ENCODE measurements at places on chromosomes 13 and 19.

- DNase-seq, result no peak
Observed at GRCh38 chr19:50710094-50710493, 9.5 kb downstream of the SHANK1 start.

GRCh38 chr13:73482556-73482955, 423.8 kb downstream of the KLF5 start:
- DNase-seq, result no peak

DNA sequence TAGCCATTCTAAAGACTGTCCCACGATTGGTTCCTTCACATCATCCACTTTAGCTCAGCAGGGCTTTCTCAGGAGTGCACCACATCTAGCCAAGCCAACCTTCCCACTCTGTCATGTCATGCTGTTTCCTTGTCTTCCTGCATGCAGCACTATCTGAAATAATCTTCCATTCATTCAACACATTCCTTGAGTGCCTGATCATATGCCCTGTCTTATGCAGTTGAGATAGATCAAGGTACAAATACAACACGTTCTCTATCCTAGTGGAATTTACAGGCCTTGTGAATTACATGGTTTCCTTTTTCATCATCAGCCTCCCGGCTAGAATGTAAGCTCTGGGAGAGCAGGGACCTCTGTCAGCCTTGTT, 6.8 kb upstream of the MRPS31 start:
- DNase-seq, result no peak

DNA sequence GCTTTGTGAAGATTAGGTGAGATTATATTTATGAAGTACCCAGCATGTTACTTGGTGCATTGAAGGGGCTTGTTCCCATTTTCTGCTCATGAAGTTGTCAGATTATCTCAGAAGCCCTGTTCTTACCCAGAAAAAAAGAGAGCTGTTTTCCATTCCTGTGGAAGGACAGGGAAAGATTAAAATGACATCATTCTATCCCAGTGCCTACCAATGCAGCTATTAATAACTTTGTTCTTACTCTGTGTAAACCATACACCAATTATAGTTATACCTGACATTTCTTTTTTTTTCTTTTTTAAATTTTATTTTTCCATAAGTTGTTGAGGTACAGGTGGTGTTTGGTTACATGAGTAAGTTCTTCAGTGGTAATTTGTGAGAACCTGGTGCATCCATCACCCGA, 18.6 kb downstream of the ZNF507 start:
- DNase-seq, result no peak

GRCh38 chr13:59746291-59746962, 417.3 kb downstream of the DIAPH3 start:
- peak; percentile 31 for DNase-seq

DNA sequence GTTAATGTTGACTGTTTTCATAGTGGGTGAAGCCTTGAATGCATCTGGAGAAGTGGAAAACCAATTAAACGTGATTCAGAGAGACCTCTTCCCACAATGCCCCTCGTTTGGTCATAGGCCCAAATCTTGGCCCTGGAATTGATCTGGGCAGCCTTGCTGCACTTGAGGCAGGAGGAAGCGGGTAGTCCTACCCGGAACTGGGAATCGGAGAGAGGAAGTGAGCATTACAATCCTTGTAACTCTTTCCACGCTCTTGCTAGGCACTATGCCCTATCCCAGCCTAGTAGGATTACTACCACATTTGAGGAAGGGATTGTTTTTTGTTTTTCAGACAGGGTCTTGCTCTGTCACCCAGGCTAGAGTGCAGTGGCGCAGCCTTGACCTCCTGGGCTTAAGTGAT, 3.6 kb downstream of the KCNK6 start:
- DNase-seq, result no peak

GRCh38 chr13:110338441-110339101, 31.5 kb downstream of the COL4A2 start:
- DNase-seq, result no peak

GRCh38 chr13:110937511-110938285, 22.8 kb upstream of the ANKRD10 start:
- no peak for DNase-seq

DNA sequence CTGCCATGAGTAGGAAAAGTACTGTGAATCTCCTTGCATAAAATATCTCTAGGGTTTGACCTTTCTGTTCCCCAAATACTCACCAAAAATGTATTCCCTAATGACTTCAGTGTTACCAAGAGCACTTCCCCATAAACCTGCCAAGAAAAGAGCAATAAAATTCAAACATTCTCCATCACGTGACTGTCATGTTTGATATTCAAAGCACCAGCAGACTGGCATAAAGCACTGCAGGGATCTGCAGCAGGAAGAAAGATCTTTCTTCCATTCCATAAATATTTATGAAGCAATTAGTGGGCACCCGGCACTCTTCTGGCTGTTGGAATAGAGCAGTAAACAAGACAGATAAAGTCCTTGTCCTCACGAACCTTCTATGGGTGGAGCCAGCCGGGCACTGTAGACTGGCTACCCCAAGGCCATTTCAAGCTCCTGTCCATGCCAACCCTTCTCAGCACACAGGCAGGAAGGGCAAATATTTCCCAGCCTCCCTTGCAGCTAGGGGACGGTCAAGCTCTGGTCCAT, 20.3 kb downstream of the PLA2G4C start:
- DNase-seq, result no peak

- DNase-seq, result no peak
Observed at GRCh38 chr19:35911790-35912189, 3.7 kb upstream of the TYROBP start.

- DNase-seq, result no peak
Observed at GRCh38 chr19:9883231-9883758, 48.2 kb downstream of the PIN1 start.

DNA sequence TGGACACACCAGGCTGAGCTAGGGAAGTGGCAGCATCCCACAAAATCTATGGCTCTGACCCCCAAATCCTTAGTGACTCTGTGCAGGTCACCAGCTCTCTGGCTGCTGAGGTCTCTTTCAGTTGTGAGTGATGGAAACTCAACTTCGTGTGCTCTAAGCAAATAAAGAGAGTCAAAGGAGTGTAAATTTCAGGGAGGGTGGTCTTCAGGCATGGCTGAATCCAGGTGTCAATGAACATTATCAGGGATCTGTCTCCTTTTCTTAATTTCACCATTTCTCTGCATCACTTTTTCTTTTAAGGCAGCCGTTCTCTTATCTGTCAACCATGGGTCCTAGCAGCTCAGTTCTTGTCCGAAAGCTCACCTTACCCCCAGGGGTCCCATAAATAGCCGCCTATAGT, 6.2 kb downstream of the CYP4F12 start:
- DNase-seq, result no peak

DNA sequence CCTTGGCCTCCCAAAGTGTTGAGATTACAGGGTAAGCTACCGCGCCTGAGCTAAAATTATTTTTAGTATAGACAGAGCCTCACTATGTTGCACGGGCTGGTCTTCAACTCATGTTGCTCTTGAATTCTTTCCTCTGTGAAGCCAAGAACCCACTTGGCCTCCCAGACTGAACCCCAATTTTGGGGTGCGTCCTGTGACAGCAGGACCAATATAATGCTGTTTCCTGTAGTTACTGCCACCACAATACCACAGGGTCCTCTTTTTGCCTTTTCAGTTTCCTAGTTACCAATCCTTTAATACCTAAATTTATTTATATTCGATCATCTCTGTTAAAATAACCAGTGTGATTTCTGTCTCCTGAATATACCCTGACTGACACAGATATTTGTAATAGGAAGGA, 32.9 kb downstream of the TSKS start:
- DNase-seq, result no peak

DNA sequence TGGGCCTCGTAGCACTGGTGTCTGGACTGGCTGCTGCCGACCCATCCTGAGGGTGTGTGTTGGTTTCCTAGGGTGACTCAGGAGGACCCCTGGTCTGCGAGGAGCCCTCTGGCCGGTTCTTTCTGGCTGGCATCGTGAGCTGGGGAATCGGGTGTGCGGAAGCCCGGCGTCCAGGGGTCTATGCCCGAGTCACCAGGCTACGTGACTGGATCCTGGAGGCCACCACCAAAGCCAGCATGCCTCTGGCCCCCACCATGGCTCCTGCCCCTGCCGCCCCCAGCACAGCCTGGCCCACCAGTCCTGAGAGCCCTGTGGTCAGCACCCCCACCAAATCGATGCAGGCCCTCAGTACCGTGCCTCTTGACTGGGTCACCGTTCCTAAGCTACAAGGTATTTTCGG, 13.8 kb downstream of the TIMM13 start:
- no peak for DNase-seq

- DNase-seq, result no peak
Observed at GRCh38 chr19:52662631-52663030, 24.5 kb upstream of the ZNF83 start.

- no peak for DNase-seq
Observed at GRCh38 chr19:13574933-13575332, 68.7 kb upstream of the CACNA1A start.

DNA sequence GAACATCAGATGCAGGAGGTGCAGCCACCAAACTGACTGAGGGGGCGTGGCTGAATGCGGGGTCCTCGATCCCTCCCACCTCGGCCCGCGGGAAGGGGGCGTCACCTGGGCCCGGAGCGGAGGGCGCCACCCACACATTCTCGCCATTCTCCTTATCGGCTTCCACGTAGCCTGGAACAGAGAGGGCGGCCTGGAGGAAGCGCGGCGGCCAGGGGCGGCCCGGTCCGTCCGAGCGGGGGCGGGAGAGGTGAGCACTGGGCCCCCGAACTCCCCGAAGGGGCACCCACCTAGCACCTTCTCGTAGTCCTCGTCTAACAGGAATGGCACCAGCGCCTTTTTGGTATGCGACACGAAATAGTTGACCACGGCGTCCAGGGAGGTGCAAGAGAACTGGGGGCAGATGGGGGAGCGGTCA, 11.8 kb downstream of the STAP2 start:
- DNase-seq, result no peak

DNA sequence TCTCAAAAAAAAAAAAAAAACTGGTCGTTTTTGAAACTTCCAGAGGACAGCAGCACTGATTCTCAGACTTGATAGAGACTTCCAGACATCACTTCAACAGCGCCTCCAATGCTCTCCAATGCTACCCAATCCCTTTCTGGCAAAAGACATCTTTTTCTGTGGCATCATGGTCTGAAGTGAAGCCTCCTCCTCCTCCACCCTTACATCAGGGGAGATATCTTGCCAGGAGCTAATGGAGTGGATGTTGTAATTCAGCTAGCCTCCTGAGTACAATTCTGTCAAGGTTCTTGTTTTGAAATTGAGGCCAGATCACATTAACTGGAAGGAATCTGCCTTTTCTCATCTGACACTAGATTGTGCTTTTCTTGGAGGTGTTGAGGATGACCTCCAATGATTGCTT, 24.2 kb downstream of the FXYD5 start:
- no peak for DNase-seq

- no peak for DNase-seq
Observed at GRCh38 chr13:49517461-49517860, 21.7 kb downstream of the PHF11 start.

GRCh38 chr13:76271728-76272232, 614.4 kb downstream of the KCTD12 start:
- DNase-seq, result no peak

- no peak for DNase-seq
Observed at GRCh38 chr13:112970552-112971287, 1.7 kb downstream of the MCF2L start.

- DNase-seq, result no peak
Observed at GRCh38 chr13:103325672-103326071, 259.5 kb upstream of the SLC10A2 start.

DNA sequence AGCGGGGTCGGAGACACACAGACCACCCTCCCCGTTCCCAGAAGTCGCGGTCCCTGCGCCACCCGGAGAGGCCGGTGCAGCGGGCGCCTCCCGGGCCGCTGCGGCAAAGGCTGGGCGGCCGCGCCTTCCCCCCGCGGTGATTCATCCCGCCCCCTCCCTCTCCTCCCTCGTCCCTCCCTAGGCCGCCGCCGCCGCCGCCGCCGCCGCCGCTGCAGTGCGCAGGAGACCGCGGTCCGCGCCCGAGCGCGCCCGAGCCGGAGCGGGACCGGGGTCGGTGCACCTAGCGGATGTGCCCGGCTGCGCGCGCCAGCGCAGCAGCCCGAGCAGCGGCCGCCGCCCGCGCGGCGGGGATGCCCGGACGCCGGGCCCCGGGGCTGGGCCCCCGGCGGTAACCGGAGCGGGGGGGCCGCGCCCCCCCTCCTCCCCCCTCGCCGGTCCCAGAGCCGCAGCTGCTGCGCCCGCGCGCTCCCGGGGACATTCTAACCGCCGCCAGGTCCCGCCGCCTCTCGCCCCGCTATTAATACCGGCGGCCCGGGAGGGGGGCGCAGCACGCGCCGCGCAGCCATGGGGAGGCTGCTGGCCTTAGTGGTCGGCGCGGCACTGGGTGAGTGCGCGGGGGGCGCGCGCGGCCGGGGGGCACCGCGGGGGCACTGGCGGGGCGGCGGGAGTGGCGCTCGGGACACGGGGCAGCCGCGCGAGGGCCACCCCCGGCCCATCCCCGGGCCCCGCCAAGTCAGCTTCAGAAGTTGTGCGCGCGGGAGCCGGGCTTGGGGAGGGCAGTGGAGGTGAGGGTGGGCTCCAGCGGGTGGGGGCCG, at the start of gene SCN1B:
TSS of gene SCN1B (plus strand) at position 214 of the 815 bp plus-strand sequence. CDS start at position 565, 351 bp downstream.
- peak; percentile 30 for DNase-seq

DNA sequence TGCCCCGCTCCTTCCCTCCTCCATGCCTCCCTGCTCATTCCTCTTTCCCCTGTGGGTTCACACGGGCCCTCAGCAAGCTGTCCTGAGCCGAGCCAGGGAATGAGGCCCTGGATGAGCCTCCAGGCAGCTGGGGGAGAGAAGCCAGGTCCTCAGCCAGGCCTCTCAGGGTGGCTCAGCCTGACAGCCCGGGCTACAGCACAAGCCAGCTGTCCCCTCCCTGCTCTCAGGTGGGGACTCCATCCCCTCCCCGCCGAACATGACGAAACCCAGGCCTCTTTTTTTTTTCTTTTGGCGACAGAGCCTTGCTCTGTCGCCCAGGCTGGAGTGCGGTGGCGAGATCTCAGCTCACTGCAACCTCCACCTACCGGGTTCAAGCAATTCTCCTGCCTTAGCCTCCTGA, 40.0 kb upstream of the MATK start:
- no peak for DNase-seq

- no peak for DNase-seq
Observed at GRCh38 chr13:24292481-24292880, 16.9 kb upstream of the C1QTNF9 start.

DNA sequence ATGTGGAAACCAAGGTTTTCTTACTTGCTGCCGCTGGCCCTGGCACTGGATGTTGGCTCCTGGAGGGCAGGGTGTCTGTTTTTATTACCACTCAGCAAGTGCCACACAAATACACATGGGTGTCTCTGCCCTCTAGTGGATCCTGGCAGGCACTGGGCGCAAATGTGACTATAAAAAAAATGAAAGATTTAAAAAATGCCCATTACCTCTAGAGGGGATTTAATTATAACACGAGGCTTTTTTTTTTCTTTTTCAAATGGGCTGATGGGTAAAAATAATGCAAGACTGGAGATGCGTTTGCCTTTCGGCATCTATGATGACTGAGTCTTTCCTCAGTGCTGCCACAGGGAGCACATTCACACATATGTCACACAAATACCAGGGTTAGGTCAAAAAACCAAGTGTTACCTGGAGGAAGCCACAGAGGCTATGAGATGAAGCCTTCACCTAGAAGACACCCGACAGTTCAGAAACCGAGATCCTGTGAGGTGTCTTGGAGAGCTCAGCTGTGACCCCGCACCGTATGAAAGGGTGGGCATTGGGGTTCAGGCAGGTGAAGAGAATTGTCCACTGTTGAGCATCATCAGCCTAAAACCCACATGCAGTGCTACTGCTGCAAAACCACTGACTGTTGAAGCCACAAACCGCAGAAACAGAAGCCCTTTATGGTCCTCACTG, 25.7 kb downstream of the CHAMP1 start:
- no peak for DNase-seq
